GM04503 (cell line): ENCODE measurements at places on chromosomes 7 and 10.

- no peak for DNase-seq
These were observed 25.4 kb upstream of the PRKAG2 start for GRCh38 chr7:151902311-151902710.

- DNase-seq, result no peak
These were observed 89.6 kb downstream of the CHRM2 start for GRCh38 chr7:136958016-136958415.

DNA sequence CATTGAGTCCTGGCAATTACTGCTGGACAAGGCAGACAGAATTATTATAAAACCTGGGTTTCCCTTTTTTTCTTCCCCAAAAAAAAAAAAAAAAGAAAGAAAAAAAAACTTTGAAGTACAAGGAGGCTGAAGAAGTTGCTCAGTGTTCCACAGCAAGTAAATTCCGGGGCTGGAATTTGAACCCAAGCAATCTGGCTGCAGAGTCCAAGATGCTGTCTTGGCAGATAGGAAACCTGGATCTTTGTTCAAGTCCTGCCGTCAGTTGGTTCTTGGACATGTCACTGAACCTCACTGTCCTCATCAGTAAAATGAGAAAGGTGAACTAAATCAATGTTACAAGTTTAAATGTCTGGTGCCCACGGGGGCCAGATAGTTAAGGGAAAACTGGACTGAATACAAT lies 35.3 kb downstream of the ARID5B start:
- DNase-seq, result no peak

- no peak for DNase-seq
These were observed 105.7 kb upstream of the DKK1 start for GRCh38 chr10:52208365-52208764.

- DNase-seq, result no peak
These were observed 118.8 kb downstream of the CDK6 start for GRCh38 chr7:92717623-92717992.
